ENCODE measurements at places on chromosomes 2 and 18.
A peak's percentile ranks its signal among the peaks of the same experiment; 100 is the strongest.

DNA sequence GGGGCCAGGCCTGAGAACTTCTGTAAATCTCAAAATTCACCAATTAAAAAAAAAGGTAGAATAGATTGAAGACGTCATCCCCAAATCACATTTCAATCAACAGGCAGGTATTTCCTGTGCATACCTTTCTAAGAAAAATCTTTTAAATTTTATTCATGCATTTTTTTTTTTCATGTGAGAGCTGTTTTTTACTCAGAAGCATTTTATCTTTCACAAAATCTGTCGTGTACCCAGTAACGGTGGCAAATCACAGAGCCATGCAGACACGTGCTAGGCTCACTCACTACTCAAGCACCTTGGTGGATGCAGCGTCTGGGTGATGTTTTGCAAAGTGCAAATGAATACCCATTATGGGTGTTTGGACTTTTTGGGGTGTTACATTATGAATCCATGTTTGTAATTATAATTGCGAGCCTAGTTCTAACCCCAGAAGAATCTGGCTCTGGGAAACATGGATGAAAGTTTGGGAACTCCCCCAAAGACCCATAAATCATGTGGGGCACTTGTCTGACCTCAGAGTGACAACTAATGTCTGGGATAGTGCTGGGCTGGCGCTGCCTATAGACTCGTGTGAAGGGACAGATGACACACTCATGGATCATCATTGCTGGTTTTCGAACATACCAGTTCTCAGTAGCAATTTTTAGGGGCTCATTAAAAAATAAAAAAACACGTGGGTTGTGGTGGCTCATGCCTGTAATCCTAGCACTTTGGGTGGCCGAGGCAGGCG is 335.2 kb downstream of the LPIN1 start:
- no peak for DNase-seq

DNA sequence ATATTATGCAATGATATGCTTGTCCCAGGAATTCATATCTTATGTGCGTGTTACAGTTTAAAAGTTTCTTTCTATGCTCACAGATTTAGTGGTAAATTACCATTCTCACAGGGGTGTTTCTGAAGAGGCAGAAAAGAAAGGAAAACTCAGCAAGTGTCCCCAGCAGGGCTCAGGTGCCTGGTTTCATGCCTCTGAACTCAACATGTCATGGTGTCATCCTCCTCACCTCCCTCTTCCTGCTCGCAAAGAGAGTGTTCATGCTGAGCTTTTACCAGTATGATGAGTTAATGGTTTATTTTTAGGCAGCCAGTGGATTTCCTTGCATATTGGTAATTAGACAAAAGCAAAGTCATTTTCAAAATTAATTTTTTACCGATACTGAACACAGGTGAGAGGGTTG is 492.9 kb upstream of the ZEB2 start:
- DNase-seq = no peak

GRCh38 chr2:26648516-26648915 is 7.3 kb upstream of the CIB4 start:
- no peak for DNase-seq

- no peak for DNase-seq
Observed at GRCh38 chr2:197904446-197904845, 100.1 kb downstream of the PLCL1 start.

GRCh38 chr2:224264259-224264658 is 137.6 kb downstream of the FAM124B start:
- DNase-seq = no peak

DNA sequence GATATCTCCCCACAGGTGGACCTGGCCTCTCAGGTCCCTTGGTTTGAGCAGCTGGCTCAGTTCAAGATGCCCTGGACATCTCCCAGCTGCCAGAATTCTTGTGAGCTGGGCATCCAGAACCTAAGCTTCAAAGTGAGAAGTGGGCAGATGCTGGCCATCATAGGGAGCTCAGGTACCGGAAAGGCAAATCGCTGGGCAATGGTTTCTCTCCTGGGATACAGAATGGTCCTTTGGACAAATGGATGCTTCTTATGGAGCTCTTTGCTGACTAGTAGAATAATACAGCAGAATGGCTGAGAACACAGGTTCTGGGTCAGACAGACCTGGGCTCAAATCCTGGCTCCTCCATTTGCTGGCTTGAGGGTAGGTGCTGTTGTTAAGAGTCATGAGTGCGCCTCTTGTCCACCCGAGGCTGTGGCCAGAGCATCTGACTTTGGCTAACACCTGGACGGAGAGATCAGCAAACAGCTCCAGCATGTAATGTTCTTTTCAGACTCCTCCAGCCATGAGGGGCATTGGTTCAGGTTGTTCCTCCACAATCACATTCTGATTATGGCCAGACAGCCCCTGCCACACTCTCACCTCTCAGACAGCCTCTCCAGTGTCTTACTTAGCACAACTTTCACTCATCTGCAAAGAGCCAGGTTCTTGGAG is 7.5 kb downstream of the ABCG8 start:
- DNase-seq = no peak

DNA sequence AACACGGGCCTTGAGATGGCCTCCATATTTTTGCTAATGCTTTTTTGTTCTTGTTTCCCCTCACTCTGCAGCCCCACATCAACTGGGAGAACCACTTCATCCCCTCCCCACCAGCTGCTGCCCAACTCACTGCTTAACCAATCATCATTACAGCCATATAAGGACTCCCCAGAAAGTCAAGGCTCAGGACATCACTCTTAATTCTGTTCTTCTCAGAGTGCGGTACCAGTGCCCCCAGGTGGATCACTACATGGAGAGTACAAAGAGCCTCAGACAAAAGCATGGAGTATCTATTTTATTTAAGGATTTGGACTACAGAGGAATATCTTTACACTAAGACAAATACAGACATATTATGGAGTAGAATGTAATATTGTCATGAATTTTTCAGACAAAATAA is 340.6 kb downstream of the PAX3 start:
- DNase-seq = no peak

GRCh38 chr18:58349650-58350049 is 279.2 kb downstream of the ALPK2 start:
- DNase-seq = no peak

DNA sequence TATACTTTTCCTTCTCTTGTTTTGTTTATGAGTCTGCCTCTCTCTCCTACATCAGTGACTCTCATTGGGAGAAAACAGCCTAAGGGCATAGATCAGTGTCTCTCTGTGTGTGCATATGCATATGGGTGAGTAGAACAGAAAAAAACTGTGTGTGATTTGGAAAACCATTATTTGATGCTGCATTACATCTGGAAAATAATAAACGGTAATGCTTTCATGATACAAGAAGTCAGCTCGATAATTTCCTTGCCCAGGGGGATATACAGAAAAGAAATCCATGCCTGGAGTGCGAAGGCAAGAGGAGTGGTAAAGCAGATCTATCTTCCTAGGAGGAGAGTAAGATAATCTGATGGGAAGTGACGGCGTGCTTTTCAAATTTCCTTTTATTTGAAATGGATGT is 221.5 kb upstream of the LYPD1 start:
- no peak for DNase-seq

- DNase-seq = no peak
Observed at GRCh38 chr2:103959174-103960128, 894.5 kb upstream of the POU3F3 start.

- DNase-seq = no peak
Observed at GRCh38 chr2:38116762-38117161, 40.8 kb upstream of the CYP1B1 start.

- no peak for DNase-seq
Observed at GRCh38 chr18:62634979-62635630, 80.2 kb upstream of the PHLPP1 start.

- DNase-seq = no peak
Observed at GRCh38 chr2:71469403-71470398, 16.3 kb downstream of the DYSF start.

DNA sequence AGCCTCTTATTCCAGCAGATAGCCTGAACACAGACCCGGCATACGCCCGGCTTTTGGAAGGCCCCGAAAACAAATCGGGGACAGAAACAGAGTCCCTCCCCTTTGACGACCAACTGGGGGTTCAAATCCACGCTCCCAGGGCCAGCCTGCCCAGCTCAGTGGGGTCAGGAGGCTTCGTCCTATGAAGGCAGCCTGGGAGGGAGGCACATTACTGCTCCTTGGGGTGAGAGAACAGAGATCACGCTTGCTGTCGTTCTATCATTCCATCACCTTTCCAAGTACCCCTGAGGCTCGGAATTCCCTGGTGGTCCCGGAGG is 208.8 kb upstream of the SALL3 start:
- DNase-seq = no peak

DNA sequence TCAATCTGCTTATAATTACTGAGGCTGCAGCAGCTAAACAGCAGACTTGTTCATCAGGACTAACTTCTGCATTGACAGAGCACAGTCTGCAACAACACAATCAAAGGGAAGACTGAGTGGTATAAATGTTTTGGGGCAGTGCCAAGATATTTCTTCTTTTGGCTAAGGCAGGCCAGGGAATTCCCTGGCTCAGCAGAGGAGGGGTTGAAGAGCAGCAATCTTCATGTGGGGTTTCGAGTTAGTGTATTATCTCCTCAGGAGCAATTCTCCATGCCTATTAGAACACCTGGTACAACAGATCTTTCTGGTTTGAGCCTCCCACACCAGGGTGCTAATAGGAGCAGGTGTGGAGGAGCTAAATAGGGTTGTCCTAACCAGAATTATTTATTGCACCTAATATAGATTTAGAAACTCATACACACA is 103.0 kb upstream of the STK17B start:
- no peak for DNase-seq

- no peak for DNase-seq
Observed at GRCh38 chr18:3454365-3455089, 4.6 kb downstream of the TGIF1 start.

- DNase-seq = no peak
Observed at GRCh38 chr2:170369894-170370293, 191.9 kb downstream of the MYO3B start.

- peak; percentile 33 for DNase-seq
Observed at GRCh38 chr2:6644261-6644660, 221.4 kb downstream of the CMPK2 start.

DNA sequence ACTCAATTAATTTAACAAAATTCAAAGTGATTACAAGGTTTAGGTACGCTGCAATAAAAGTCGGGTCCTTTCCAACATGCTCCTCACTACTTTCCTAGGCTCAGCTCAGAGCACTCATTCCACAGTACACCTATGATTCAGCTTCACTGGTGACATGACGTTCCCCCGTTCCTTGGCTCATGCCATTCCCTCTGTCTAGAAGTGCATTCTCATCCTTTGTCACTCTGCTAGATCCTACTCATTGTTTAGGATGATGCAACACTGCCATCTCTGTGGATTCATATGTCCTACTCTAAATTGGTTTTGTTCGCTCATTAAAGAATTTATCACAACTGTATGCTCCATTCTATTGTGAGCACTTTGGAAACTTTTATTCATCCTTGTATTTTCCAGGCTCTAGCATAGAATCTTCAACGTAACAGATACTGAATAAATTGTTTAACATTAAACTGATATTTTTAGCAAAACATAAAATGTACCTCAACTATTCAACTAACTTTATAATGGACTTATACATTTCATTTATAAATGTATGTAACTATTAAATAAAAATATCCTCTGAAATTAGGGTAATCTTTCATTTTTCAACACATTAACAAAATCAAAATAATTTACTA is 78.6 kb downstream of the FAM228A start:
- no peak for DNase-seq

DNA sequence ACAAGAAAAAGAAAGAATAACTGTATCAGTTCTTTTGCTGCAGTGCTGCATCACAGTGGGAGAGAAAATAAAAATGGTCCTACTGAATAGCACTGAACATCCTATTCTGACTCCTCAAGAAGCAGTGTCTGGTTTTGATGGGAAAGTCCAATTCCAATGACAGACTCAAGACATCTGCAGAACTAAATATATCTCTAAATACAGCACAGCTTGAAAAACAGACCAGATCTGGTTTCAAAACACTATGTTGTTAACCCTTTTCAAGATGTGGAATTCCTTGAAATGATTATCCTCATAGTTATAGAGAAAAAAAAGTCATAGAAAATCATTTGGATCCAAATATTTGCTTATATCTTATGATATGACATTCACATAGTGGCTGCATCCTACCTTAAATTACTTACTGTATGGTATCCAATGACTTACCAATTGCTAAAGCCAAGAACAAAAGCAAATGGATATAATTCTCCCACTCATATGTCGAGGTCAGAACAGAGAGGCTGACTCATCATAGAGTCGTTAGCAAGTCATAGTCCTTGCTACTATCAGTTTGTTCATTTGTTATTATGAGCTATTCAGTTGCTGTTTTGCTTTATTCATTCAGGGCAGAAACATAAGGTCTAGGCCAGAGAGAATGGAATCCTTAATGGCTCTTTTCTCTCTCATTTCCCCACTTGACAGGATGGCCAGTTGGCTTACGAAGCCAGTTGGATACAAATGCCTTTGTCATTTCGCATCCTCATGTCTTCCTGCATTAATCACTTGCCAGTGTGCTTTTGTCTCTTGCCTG is 62.5 kb upstream of the ACVR2A start:
- DNase-seq = no peak

- no peak for DNase-seq
Observed at GRCh38 chr2:47312491-47312850, 90.5 kb upstream of the MSH2 start.

DNA sequence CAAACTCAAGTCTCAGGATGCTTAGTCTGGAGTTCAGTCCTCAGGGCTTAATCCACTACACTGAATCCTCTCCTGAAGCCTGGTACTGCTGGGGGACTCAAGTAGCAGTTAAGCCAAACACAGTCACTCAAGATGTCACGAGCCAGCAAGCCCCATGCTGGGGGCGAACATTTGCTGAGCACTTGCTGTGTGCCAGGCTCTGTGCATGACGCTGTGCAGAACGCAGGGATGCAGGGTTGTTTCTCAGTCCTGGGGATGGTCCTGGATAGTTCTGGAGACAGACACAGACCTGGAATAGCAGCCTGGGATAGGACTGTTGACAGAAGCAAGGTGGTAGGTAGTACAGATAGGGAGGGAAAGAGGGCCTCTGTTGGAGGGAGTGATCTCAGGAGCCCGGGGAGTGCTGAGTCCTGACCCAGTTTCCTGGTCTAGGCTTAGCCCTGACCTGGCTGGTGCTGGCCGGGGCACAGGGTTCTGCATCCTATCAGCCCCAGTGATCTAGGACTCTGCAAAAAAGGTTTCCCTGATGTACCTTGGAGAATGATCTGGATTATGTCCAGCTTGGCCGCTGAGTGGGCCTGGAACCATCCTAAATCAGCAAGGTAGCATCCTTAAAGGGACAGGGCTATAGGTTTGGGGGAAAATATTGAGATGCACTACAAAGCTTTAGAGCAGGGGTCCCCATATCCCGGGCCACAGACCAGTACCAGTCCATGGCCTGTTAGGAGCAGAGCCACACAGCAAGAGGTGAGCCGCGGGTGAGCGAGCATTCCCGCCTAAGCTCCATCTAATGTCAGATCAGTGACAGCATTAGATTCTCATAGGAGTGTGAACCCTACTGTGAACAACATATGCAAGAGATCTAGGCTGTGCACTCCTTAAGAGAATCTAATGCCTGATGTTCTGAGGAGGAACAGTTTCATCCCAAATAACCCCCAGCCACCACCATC is 54.7 kb upstream of the OTOF start:
- DNase-seq = no peak

- DNase-seq = no peak
Observed at GRCh38 chr2:15584316-15584715, 7.4 kb upstream of the DDX1 start.

Data from AG04450 (cell line).